Bone marrow (tissue), 2 donors: ENCODE measurements at places on chromosomes 11 and 22.

DNA sequence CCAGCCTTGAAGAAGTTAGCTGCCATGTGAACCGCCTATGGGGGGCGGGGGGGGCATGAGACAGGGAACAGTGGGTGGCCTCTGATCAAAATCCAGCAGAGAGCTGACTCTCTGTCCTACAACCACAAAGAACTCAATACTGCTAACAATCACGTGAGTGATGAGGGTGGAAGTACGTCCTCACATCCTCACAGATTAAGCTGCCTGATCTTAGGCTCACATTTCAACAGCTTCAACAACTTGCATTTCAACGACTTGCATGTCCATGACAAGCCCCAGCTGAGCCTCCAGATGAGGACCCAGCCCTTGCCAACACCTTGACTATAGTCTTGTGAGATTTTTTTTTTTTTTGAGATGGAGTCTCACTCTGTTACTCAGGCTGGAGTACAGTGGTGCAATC lies 51.6 kb downstream of the CLMP start:
- DNase-seq: no peak

DNA sequence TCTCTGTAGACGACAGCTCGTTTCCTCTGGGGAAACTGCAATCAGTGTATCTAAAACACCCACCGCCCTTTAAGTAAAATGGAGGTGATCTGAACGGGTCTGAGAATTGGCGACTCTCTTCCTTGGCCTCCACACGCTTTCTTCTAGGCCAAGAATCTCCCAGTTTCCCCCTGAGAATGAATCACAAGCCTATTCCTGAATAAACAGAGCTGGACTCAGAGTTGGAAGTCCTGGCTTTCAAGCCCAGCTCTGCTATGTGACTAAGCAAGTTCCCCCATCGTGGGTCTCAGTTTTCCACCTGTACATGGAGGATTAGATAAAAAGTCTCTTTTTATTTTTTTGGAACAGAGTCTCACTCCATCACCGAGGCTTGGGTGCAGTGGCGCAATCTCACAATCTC lies 200.4 kb downstream of the MN1 start:
- no peak for DNase-seq

DNA sequence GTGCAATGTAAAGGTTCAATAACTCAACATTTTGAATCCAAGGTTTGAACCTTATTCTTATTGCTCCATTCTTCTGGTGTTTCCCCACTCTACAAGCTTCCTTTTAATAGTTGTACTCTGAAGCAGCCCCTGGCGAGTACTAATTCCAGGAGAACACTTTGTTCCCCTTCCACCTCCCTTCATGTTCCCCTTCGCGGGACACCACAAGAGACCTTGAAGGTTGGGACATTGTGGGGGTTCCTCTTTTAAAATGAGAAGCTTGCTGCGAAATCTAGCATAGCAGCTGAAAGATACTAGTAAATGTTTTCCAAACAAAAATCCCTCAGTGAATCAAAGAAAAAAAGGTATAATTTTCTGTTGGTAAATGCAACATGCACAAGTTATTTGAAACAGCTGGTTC lies 626.3 kb upstream of the LRRC4C start:
- no peak for DNase-seq

DNA sequence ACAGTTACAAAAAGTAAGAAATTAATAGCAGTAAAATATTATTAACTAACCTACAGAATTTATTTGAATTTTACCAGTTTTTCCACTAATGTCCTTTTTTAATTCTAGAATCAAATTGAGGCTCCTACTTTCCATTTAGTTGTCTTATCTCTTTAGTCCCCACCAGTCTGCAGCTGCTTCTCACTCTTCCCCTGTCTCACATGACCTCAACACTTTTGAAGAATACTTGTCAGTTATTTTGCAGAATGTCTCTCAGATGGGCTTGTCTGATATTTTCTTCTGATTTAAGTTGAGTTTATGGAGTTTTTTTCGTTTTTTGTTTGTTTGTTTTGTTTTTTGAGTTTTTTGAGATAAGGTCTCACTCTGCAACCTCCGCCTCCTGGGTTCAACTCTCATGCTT lies 74.3 kb upstream of the ADORA2A start:
- DNase-seq: no peak

GRCh38 chr11:60459345-60459744 lies 3.7 kb downstream of the MS4A1 start:
- no peak for DNase-seq

DNA sequence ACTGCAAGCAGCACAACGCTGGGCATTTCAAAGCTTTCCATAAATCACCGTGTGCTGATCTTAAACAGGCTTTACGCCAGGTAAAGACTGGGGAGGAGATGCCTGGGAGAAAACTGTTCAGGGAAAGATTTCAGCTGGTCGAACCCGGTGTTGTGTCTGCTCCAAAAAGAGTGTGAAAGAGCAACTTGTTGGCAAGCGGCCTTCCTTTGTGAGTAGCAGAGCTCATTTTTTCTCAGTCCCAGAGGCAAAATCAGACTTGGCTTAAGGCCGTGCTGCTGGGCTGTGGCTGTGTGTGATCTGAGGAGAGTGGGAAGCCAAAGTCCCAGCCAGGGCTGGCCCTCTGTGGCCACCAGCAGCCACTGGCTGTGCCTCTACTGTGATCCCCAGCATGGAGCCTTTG lies 75.7 kb upstream of the E2F8 start:
- DNase-seq: no peak

GRCh38 chr11:117572129-117572528 lies 224.9 kb downstream of the DSCAML1 start:
- DNase-seq: no peak

GRCh38 chr22:25130462-25130861 lies 69.2 kb upstream of the CRYBB3 start:
- DNase-seq: no peak

DNA sequence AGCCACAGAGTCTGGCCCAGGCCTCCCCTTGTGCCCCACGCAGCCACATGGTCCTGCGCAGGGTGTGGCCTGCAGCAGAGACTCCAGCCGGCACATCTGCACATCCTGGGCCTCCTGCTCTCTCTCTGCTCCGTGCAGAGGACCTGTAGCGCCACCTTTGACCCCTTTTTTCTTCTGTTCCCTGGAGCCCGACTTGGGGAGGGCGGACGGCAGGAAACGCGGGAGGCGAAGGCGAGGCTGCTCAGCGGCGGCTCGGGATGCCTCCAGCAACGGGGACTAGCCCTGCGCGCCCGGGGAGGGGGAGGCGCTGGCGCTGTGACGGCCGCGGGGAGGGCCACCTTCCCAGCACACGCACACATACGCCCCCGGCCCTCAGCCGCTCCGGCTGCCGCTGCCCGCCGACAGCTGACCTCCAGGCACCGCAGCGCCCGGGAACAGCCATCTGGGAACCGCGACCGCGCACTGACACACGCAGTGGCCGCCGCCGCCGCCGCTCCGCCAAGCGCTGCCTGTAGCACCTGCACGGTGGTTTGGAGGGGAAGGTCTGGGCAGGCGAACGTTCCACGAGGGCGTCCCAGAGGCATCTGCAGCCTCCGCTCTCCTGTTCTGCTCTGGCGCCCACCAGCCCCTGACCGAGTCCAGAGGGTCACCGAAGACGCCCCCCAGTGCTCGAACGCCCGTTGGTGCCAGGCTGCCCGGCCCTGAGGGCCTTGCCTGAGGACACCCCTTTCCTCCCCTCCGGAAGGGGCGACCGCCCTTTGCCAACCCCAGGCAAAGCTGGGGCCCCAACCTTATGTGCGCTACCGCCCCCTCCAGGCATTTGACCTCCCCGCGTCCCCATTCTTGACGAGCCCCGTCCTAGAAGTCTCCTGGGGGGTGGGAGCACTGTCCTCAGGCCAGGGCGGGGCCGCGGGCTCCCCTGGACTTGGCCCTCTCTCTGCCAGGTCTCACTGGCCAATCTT lies 16.9 kb upstream of the C22orf42 start:
- no peak for DNase-seq

- DNase-seq: no peak
These were observed 70.7 kb upstream of the CCDC179 start for GRCh38 chr11:22930816-22931594.
